ENCODE measurements at places on chromosomes 1 and 21.

GRCh38 chr1:35546614-35547013, 10.6 kb downstream of the KIAA0319L start:
- no peak for DNase-seq

GRCh38 chr1:115729756-115730155, 38.8 kb downstream of the CASQ2 start:
- DNase-seq: no peak

DNA sequence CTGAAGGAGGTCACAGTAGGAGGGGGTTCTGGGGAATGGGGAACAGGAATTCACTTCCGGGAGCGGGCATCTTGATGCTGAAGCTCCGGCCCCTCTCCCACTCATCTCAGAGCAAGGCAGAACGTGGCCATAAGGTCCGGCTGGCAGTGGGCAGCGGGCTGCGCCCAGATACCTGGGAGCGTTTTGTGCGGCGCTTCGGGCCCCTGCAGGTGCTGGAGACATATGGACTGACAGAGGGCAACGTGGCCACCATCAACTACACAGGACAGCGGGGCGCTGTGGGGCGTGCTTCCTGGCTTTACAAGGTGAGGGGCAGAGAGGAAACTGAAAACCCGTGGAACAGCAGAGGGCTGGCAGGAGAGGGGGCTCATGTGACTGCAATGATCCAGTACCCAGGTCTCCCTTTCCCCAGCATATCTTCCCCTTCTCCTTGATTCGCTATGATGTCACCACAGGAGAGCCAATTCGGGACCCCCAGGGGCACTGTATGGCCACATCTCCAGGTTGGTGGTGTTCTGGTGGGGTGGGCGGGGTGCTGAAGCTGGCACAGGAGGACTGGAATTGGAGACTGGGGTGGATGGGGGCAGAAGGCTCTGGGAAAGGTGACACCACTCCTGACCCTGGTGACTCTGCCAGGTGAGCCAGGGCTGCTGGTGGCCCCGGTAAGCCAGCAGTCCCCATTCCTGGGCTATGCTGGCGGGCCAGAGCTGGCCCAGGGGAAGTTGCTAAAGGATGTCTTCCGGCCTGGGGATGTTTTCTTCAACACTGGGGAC, 3.0 kb downstream of the SLC27A3 start:
- no peak for DNase-seq

DNA sequence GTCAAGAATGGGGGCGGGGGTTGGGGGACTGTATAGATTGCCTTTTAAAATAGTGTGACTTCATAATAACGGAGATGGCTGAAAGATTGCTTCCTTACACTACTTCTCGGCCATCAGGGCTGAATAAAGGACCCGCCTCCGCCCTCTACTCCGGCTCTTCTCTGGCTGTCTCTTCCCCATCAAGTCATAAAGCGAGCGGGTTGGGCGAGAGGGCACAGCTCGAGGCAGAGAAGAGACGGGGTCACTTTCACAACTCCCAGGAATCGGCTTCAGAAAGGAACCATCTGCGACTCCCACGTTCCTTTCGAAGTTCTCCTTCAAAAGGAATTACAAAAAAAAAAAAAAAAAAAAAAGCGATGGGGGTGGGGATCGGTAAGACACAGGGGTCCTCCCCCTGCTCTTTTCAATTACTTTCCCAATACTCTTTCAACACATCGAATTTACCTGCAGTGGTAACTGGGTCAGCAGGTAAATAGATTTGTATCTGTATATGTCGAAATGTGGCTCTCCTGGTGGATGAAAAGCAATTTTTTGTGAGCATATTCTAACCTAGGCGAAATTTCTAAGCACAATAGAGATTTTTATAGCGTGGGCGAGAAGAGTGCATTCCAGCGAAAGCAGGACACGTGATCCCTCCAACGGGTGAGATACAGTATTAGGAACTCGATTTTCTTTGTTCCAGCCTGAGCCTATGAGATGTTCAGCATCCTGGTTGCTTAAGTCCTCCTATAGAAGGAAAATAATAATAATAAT, 2.0 kb downstream of the LRRC7 start:
- peak; percentile 24 for DNase-seq

GRCh38 chr1:215657047-215657446, 89.9 kb downstream of the KCTD3 start:
- DNase-seq: no peak

DNA sequence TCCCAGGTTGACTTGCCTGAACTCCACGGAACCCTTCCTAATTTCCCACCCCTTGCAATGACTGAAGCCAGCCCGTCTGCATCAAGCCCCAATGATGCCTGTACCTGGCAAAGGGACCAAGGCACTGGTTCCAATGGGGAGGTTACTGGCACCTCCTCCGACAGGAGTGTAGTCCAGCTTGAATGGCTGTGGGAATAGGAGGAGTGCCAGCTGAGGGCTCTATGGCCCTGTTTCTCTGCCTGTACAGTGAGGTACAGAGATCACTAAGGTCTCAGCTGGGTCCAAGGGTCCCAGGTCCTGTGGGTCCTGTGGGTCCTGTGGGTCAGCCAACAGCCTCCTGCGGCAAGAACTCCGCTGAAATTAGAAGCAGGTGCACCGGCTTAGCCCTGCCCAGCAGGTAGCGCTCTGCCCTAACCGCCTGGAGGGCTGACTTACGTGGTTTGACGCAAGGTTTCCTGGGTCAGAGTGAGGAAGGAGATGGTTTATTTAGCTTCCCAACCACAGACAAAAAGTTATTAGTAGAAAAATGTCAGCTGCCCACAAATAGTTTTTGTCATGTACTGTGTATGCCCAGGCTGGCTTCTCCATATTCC, 9.9 kb upstream of the SPRR4 start:
- no peak for DNase-seq

DNA sequence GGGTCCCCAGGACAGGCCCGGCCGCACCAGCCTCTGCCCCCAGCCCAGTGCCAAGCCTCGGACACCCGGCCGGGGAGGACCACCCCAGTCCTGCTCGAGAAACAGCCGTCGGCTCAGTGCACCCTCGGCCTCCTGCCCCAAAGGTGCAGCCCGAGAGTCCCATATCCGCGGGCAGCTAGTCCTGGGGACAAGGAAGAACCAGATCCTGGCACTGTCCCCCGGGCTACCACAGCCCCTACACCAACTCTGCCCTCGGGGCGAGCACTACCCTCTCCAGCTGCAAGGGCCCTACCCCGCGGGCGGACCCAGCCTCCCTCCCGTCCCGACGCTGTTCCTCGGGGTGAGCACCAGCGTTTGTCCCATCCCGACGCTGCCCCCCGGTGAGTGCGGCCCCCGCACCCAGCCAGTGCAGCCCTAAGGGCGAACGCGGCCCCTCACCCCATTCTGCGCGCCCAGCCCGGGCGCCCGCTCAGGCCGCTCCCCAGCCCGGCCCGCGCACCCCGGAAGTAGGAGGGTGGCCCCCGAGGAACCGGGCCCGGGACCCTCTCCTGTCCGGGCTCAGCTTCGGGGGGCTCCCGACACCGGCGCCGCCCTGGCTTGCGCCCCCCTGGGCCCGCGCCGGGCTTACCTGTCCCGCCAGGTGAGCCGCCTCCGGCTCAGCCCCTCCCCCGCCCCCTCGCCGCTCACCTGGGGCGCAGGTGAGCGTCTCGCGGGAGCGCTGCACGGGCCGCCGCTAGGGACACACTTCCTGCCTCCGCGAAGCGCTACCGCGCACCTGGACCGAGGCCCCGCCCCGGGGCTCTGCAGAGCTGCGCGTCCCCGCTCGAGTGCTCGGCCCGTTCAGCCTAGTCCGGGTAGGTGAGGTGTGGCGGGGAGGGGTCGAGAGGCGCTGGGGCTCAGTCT, at the start of gene KDF1:
Gene KDF1 (minus strand): TSS at position 747 of the 903 bp plus-strand sequence. CDS start 8,088 bp downstream, outside the sequence.
- DNase-seq: no peak

- DNase-seq: no peak
Measured at GRCh38 chr1:216518844-216519627, 95.8 kb upstream of the USH2A start.

DNA sequence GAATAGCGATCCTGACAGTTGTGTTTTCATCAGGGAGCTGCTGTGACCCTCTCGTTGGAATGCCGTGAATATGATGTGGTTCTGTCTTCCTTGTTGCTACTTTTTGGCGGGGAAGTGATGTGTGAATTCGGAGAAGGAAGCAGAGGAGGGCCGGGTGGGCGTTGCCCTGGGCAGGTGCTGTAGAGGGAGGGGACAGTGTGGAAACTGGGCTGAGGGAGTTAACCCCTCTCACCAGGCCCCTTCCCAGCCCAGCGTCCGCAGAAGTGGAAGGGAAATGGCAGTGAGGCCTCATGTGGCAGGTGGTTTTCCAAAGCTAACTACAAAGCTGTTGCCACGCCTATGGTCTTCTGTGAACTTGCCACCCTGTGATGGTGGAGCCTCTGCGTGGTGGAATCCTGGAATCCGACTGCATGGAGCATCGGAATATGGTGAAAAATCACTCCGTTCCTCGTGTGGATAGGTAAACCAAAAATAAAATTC, 227.9 kb downstream of the DYRK1A start:
- no peak for DNase-seq

DNA sequence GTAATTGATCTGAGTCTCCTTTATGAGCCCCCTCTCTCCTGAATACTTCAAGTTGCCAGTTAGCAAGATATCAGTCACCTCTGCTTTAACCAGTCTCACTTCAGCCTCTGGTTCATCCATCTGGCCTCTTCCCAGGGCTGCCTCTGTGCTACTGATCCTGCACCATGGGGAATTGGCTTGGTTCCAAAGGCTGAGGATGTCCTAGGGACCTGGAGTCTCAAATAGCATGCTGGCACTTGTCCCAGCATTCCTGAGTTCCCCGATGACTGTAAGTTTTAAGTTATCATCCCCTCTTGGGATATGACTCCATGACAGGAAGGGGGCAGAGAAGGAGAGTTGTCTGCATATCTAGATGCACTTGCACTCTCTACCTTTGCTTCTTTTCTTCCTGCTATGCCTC, 252.0 kb downstream of the PTBP2 start:
- DNase-seq: peak; percentile 34

- no peak for DNase-seq
Measured at GRCh38 chr1:56780826-56781225, 38.4 kb downstream of the FYB2 start.

DNA sequence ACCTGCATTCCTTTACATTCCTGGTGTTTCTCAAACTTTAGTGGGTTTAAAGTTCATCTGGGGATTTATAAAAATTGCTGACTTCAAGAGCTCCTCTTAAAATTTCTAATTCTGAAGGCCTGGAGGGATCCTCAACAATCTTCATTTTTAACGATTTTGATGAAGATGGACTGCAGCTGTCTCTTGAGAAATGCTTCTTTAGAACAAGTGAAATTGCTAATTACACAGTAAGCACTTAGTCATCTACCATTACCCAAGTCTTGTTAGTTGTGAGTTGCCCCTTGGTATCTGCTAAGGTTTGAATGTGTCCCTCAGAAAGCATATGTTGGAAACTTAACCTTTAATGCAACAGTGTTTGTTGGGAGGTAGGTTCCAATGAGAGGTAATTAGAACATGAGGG, 163.7 kb downstream of the LTN1 start:
- no peak for DNase-seq

- DNase-seq: peak; percentile 12
Measured at GRCh38 chr21:37207441-37208009, 59.6 kb downstream of the VPS26C start.

DNA sequence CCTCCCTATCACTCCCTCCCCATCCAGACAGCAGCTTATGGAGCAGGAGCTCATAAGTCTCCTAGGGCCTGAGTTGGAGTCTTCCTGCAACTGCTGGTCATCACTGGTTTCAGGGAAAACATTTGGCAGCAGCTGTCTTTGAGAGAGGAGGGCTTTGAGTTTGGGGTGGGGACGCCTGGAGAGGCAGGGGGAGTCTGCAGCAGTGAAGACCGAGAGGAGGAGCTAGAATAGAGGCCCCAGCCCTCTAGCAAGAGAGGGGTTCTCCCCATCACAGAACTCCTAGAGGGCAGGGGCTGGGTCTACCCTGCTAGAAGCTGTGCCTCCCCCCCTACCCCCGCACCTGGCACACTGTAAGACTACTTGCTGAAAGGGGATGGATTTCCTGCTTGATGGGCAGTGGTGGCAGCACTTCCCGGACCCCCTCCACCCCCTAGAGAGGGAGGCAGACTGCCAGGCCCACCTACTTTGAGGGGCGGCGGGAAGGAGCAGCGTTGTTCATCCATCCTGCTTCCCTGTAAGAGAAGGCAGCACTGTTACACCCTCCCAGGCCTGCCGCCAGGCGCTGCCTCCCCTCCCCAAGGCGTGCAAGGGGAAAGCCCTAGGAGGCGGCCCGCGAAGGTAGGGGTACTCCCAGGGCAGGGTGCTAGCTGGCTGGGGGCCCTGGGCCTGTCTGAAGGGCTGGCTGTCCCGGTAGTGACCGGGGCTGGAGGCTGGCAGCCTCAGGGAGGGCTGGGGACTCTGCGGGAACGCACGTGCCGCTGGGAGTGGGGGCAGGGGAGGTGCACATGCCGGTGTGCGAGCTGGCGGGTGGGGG, 50.4 kb downstream of the RAP1GAP start:
- DNase-seq: no peak

GRCh38 chr1:220711056-220711809, 21.1 kb downstream of the C1orf115 start:
- DNase-seq: no peak

DNA sequence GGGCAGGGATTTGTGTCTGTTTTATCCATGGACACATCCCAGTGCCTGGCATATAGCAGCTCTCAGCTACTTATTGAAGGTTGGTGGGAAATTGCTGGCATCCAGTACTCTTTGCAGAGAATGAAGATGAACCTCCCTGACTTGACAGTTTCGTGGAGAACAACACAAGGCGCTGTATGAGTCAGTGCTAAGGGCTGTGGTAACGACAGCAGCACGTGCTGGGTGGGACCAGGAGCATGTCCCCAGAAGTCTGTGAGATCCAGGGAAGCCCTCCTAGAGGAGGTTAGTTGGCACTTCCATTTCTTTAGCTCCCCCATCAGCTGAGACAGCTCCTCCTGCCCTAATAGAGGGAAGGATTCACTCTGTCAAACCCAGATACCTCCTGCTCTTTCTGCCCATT, 25.9 kb upstream of the IL19 start:
- no peak for DNase-seq

GRCh38 chr1:18770799-18771198, 88.7 kb downstream of the TAS1R2 start:
- DNase-seq: no peak

- DNase-seq: peak; percentile 75
Measured at GRCh38 chr1:163056831-163057230, 12.3 kb upstream of the RGS4 start.

DNA sequence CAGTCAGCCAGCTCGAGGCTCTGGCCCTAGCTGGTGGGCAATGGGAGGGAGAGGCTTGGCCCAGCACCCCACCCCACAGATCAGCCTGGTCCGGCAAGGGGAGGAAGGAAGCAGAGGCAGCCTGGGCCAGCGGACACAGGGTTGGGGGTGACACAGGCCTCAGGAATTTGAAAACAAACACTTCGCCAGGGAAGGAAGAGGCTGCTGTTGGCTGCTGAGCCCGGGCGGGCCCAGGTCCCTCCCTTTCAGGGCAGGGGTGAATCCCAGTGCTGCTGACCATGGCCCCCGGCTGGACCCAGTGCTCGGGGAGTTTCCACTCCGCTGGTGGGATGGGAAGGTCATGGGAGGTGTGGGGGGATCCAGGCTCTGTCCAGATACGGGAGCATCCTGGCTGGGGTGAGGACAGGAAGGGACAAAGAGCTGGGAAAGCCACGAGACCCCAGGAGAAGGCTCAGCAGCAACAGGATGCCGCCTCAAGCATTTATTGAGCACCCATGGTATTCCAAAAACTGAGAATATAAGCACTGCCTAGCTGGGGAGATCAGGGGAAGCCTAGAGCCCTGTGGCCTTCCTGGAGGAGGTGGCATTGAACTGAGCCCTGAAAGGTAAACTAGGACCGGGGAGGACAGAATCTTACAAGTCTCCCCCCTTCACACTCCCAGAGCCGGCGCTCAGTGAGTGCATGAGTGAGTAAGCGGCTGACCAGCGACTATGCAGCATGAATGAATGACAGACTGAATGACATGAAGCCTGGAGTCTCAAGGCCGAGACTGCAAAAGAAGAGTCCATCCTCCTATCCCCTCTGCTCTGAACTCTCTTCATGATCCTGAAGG, 26.2 kb upstream of the EPHA2 start:
- peak; percentile 95 for DNase-seq

All from choroid plexus epithelial cell (primary cell).